ENCODE measurements at places on chromosomes 7 and 10.

DNA sequence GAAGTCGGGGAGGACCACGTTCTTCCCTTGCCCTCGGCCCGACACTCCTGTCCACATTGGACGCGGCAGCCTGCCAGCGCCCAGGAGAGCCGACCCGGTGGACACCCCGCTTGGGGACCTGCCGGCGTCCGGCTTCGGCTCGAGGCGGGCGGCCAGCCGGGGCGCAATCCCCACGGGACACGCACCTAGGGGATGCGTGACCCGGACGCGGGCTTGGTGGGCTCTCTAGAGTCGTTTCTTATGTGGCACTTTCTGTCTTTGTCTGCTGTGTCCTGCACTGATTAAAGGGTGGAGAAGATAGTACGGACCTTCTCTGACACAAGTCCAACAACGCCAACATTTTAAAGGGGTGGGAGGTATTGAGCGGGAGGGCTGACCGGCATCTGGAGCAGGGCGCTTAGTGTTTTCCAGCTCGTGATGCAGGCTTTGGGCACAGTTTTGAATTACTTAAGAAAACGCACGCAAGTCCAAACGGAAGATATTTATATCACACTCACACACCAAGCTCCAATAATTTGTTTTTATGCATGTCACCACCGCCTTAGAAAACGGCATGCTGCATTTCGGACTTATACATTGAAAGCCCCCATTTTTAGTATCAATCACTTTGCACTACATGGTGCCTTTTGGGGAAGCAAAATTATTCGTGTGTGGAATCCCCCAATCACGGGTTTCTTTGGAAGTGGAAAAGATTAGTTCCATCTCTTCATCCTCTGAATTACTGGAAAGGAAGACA is 3.9 kb upstream of the SPAG6 start:
- DNase-seq = no peak

DNA sequence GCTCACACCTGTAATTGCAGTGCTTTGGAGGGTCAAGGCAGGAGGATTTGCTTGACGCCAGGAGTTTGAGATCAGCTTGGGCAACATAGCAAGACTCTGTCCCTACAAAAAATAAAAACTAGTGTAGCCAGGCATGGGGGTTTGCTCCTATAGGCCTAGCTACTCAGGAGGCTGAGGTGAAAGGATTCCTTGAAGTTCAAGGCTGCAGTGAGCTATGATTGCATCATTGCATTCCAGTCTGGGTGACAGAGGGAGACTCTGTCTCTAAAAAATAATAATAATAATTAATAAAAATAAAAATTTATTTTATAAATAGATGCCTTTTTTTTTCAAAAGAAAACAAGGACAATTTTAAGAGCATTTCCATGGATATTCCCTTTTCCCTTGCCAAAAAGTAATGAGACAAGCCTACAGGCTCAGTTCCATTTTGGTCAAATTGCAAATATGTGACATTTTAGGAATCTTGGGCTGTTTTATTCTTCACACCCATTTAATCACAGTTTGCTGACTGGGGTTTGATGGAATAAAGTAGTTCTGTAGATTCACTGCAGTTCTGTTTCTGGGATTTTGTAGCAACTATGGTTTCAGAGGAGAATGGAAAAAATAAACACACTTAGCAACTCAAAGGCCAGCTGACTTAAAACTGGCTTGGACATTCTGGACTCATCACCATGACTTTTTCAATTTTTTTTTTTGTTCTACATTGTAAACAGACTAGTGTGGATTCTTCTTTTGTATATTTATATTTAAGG is 48.4 kb upstream of the ARHGAP21 start:
- no peak for DNase-seq

DNA sequence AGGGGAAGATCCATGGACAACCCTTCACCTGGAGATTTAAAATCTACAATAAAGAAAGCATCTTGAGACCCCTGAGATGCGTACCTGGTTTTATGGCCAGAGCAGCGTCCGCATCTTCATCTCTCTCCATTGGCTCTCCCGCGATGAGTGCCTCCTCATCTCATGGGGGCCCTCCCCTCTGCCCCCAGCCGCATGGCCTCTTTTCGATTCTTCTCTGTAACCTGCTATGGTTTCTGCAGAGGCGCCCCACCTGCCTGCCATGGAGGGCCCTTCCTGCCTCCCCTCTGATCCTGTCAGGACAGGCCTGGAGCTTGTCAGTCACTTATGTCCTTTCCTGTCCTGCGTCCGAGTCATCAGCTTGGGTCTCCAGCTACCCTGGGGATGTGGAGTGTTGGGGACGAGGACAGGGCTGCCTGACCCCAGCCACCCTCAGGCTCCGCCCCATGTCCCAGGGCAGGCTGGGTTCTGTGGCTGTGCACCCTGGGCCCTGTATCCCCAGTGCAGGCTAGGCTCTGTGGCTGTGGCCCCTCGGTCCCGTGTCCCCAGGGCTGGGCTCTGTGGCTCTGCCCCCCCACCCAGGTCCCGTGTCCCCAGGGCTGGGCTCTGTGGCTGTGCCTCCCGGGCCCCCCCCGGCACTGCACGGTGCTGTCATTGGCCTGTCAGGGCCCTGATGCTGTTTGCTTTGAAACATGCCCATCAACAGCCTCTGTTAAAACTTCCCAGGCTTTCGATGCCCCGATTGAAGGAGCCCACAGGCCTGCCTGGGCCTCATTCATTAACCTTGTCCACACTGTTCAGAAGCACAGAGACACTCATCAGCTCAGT is 99.8 kb downstream of the WDR37 start:
- no peak for DNase-seq

DNA sequence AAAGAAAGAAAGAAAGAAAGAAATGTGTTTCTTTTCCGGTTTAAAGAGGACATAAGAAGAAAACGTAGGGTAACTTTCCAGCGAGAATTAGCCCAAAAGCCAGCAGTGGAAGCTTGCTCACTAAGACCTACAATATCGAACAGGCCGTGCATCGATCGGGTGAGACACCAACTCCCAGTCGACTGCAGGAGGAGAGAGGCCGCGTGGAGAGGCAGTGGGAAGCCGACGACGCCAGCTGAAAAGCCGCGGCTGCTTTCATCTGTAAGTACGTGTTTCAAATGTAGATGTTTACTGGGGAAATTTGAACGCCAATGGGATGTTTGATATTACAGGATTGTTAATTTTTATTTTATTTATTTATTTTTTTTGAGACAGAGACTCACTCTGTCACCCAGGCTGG is 28.6 kb upstream of the GIMAP8 start:
- no peak for DNase-seq

- DNase-seq = peak; percentile 25
Observed at GRCh38 chr10:5971315-5971832, 6.0 kb downstream of the IL15RA start.

- DNase-seq = no peak
Observed at GRCh38 chr7:30069096-30069867, 41.1 kb downstream of the PLEKHA8 start.

- DNase-seq = no peak
Observed at GRCh38 chr7:129746857-129747529, 135.5 kb downstream of the NRF1 start.

- DNase-seq = no peak
Observed at GRCh38 chr7:96040250-96040772, 268.0 kb downstream of the DYNC1I1 start.

DNA sequence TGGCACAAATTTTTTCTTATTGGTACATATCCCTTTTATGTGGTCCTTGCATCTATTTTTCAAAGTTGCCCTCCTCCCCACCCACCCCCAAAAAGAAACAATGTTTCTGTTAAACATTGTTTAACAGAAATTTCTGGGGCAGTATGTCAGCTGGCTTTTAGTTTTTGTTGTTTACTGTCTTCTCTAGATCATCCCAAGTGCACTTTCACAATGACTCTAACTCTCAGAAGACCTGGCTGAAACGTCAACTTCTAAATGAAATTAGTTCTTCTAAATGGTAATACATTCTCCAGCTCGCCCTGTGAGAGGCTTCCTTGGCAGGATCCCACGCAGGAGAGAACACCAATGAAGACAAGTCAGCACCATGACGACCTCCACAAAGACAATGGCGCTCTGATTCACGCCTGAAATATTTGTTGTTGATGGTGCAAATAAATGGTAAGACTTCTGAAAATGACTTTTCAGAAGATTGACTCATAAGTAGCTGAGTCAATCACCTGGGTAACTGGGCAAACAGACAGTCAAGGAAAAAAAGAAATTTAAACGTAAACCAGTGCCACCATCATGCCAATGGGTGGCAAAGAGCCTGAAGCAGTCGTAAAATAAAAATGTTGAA is 293.7 kb downstream of the FZD1 start:
- no peak for DNase-seq

DNA sequence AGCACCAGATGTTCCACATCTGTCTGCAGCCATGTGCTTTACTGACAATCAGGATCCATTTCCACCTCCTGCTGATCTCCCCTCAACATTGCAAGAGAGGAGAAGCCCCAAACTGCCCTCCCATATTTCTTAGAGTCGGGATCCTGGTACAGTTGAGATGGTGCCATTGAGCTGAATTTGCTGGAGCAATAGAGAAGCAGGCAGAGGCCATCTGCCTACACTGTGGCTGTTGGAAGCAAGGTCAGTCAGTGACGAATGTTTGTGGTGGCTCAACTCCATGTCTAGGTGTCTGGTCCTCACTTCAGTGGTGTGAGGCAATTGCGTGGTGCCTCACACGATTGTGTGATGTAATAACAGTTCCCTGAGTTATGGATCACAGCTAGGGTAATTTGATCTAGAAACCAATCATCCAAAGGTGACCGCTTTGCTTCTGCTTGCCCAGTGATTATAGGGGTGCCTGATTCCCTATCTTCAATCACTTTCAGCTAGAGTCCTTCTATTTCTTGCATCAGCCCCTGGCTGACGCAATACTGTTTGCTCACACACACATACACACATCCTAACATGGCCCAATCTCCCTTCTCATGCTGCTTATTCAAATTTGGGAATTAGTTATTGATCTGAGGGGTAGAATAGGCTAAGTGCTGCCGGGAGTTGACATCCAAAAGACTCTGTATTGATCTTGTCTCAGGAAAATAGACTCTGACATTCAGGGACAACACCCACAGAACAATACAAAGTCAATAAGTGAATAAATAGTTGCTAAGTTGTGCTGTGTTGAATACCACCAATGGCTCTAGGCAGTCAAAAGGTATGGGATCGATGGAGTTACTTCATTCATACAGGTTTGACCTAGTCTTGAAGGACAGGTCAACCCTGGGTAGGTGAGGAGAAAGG is 46.1 kb upstream of the SLC35B4 start:
- DNase-seq = no peak

DNA sequence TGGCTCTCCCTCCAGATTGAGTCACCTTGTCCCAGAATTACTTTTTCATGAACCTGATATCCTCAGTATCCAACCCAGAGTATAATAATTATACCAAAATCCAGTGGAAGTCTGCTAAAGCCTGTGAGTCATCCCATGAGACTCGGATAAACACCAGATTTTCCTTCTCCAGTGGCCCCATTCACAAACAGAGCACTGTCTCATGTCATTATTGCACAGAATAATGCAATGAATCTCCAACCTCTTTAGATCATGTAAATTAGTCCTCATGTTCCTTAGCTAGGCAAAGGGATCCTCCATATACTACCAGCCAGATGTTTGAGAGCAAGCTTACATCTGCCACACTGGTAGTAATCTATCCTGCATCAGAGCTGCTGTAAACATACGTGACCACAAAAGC is 89.0 kb downstream of the AMPH start:
- no peak for DNase-seq
